Neural crest cell (in vitro differentiated cells): ENCODE measurements at places on chromosomes 6 and 20.

DNA sequence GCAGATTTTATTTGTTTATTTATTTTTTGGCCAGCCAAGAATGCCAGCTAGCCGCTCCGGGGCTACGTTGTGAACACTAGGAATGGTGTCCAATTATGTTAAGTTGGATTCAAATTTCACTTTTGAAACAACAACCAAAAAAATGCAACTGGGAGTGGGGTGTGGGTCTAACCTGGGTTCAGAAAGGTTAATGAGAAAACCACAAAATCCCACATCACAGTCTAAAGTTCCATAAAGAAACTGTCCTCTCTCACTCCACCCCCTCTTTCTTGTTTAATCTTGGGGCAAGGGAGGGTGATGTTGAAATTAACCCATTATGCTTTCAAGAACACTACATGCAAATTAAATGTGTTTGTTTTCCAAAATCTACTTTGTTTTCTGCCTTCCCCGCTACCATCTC, 77.2 kb downstream of the LINC00237 start:
- DNase-seq = no peak

- DNase-seq = no peak
These were observed 1.4 kb upstream of the ULBP3 start for GRCh38 chr6:150070236-150070818.

DNA sequence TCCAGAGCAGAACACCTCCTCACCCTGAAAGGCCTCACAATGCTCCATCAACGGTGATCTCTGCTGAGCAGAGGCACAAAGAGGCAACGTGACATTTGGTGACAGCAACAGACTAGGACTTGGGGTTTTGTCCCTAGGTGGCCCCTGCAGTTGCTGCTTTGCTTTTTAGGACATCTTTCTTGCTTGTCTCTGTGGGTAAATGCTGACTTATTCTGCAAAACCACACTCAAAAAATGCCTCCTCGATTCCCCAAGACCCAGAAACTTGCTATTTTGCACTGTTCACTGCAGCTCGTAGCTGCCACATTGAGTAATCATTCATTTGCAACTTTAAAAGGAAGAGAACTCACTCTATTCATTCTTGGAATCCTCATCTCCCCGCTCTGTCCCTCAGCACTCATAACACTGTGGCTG, 209.9 kb downstream of the LY86 start:
- no peak for DNase-seq

DNA sequence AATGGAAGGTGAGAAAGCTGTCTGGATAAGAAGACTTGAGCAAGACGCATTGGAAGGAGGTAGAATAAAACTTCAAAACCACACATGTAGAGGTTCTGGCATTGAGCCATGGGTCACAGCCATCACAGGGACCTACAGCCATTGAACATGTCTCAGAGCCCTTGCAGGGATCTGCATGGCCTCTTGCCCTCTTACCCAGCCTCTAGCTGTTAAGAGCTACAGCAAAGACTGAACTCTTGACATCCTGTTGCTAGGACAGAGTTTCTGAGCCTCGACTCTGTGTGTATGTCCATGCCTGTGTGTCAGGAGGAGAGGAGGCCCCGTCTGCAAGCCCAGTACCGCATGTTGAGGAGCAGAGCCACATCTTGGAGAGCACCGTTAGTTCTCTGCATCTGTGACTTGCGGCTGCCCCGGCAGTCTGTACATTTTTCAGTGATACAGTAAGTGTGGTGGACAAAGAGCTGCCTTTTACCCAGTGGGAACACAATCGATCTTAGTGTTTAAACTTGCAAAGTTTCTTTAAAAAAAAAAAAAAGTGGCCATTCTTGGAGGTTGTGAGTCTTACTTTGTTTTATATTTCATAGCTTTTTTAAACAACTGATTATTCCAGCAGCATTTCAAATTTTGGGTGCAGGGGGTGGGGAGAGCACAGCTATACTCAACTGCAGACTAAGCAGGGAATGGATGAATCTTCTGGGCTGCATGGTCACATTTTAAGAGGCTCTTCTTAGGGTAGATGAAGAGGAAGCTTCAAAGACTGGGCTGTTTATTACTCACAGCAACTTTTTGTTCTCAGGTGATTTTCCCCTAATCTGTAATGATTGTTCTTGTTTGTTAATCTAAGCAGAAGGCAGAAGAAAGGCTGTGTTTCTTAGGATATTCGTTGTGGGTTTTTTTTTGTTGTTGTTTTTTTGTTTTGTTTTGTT, 88.5 kb downstream of the TBC1D7 start:
- no peak for DNase-seq

DNA sequence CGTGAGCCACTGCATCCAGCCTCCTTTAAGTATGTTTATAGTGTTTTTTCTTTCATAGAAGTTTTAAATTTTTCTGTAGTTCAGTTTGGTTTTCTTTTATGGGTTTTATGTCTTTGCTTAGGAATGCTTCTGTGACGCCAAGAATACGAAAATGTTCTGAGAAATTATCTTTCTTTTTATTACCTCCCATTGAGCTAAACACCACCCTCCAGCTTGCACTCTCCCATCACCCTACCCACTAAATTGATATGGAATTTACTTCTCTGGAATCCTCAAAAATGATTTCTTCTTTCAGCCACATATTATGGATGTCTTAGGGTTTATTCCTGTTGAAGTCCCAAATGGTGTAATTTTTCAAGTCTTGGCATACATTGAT, 38.1 kb downstream of the JARID2 start:
- DNase-seq = no peak

DNA sequence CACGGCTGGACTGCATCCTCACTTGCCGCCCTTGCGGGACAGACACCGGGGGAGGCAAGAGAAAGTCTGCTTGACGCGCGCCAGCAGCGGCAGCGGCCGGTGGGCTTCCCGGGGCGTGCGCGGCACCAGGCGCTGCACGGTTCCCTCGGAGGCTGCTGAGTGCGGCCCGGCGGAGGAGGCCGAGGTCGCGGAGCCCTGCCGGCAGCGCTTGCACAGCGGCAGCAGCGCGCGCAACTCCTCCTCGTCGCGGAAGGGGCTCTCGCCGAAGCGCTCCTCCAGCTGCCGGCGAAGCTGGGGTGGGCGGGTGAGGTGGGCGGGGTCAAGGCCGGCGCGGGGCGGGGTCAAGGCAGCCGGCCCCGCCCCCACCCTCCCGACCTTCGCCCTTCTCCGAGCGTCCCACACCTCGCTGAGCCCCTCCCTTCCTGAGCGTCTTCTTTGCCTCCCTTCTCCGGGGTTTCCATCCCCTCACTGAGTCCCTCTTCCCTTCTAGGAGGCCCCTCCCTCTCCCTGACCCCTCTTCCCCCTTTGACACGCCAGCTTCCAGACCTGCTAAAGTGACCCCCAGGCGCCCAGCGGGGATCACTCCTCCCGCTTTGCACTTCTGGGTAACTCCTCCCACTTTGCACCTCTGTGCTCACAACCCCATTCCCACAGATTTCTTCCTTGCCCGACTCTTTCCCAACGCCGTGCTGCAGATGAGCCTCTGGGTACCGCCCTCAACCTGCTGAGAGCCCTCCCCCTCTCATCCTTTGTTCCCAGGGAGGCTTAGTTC, 8.8 kb downstream of the DUSP15 start:
- peak; percentile 88 for DNase-seq

- DNase-seq = no peak
These were observed 215.0 kb upstream of the NOX3 start for GRCh38 chr6:155670655-155671054.

- no peak for DNase-seq
These were observed 95.1 kb downstream of the MMS22L start for GRCh38 chr6:97187951-97188350.

- DNase-seq = no peak
These were observed 21.5 kb downstream of the ZNF337 start for GRCh38 chr20:25675161-25675560.

GRCh38 chr6:41283600-41283999, 2.9 kb downstream of the TREM1 start:
- no peak for DNase-seq

DNA sequence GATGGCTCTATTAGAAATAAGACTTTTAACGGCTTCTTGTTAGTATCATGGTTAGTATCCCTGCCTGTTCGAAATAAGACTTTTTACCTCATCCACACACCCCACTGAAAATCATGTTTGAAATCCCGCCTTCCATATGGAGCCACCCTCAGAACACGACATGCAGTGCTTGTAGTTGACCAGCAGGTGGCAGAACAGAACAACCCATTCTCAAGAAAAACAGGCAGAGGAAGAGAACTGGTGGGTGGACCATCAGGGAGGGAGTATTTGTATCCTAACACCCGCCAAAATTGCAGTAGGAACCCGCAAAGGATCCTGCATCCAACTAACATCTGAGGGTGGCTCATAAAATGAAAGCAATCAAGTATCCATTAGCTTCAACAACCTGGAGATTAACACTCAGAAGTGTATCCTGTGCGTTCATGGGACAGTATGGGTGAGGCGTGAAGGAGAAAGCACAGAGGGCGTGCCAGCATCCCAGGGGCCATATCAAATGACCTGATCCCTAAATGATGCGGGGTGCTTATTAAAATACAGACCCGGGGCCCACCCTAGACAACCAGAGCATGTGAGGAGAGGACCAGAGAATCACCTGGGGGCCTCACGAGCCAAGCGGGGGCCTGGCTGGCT, 89.6 kb upstream of the NHSL1 start:
- peak; percentile 69 for DNase-seq

- DNase-seq = peak; percentile 16
These were observed 93.6 kb downstream of the SNAP91 start for GRCh38 chr6:83615025-83615999.

DNA sequence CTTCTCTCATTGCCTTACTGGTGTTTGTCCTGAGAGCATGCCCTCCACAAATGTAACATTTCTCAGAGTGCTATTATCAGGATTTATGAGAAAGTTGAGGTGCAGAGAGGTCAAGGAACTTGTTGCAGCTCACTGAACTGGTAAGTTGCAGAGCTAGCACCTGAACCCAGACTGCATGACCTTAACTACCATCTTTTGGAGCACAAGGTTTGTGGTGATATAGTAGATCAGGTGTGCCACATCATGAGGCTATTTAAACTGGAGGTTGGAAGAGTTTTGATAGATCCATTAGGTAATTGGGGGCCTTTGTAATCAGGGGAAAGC, 112.0 kb upstream of the CITED2 start:
- no peak for DNase-seq

DNA sequence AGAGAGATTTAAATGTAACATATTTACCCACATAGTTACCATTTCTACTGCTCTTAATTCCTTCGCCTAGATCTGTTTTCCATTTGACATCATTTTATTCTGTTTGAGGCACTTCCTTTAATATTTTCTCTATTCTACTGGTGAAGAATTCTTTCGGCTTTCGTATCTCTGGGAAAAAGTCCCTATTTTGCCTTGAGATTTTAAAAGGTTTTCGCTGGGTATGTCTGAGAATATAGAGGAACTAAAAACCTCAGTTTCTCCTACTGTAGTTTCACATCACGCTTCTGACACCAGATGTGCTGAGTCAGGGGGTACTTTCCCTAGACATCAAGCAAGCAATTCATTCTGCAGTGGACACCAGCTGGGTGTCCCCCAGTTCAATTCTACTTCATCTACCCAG, 61.7 kb downstream of the E2F3 start:
- DNase-seq = no peak
